ENCODE measurements at places on chromosomes 5 and 9.

DNA sequence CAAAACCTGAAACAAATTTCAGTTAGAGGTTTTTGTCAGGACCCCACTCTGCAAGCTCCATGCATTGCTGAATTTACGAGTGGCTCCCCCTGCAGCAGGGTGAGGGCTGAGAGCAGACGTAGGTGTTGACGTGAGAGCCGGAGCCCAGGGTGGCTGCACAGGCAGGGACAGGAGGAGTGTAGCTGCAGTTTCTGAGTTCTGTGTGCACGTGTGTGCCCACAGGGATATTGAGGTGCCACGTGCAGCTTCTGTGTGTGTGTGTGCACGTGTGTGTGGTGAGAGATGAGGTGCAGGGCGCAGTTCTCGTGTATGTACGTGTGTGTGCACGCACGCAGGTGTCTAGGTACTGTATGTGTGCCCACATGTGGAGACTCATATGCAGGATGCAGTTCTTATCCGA lies 14.6 kb downstream of the PLEKHG4B start:
- DNase-seq, result no peak

DNA sequence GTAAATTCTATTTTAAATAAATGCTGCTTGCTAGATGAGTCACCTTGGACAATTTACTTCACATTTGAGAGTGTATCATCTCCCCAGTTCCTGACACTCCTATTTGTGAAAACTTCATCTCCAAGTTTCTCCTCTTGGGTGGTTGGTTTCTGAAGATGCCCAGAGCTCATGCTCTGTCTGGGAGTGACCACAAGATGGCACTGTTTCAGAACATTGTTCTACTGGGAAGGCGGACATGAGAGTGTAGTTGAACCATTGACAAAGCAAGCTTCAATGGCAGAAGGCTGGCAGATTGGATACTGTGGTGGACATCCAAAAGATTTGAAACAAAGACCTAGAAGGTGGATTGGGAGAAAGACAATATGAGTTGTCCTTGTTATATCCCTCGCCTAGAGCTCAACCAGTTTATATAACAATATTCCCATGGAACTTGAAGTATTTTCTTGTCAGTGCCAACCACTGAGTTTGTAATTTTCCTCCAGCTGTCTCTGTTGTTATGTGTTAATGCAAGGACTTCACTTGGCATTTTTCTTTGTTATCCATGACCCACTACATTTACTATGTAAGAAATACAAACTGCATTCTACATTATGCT lies 234.3 kb upstream of the ANKH start:
- peak; percentile 6 for DNase-seq

GRCh38 chr5:168227001-168227400 lies 64.4 kb upstream of the WWC1 start:
- DNase-seq, result no peak

DNA sequence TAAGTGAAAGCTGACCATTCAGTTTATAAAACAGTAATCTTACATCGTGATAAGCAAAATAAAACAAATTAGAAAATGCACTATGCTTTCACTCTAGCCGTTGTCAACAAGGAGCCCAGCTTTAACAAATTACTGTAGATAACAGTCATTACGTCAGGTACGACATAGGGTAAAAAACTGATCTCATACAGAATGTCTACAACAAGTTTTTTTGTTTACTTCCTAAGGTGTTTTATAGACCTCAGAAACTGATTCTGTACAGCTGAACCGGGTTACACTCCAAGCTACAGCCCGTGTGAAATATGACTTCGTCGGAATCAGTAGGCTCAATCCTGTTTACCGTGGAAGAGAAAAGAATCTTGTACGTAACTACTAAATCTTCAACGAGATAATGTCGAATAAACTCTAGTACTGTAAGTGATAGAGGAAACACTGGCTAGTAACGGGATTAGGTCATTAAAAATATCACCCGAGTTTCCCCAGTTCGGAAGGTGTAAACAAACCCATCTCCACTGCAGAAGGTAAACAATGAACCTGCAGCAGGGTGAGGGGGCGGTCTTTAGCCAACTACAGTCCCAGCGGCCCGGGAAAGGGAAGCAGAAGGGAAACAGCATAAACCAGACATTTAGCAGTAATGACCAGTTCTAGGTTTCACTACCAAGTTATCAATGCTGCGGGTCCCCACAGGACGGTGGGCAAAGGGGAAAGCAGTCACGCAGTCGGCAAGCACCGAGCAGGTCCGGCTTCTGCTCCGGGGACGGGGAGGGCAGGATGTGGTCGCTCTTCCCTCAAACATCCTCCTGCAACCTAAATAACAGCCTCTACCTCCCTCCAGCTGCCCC lies 1.1 kb downstream of the RICTOR start:
- peak; percentile 82 for DNase-seq

DNA sequence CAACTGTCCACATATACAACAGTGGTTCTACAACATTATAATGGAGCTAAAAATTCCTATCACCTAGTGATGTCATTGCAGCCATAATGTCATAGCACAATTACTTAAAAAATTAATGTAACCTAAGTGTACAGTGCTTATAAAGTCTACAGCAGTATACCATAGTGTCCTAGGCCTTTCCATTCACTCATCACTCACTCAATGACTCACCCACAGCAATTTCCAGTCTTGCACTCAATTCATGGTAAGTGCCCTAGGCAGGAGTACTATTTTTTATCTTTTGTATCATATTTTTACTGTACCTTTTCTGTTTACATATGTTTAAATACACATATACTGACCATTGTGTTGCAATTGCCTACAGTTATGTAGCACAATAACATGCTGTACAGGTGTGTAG lies 9.6 kb upstream of the PUM3 start:
- no peak for DNase-seq

GRCh38 chr5:93267276-93267675 lies 313.7 kb downstream of the NR2F1-AS1 start:
- DNase-seq, result no peak

DNA sequence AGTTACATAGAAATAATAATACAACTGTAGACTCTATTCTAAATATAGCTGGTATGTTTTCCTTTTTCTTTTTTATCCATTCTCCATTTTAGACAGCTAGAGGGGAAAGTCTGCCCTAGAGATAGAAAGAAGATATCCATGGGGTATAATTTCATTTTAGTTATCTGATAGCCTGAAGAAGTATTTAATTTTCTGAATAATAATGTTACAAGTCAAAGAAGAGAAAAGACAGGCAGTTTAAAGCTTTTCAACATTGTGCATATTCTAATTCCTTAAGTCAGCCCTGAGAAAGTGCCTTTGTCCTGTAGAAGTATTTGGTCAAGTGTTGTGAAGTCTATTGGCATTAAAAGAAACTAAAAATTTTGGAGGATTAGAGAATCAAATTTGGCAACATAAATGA lies 2.5 kb upstream of the VCAN start:
- DNase-seq, result no peak

DNA sequence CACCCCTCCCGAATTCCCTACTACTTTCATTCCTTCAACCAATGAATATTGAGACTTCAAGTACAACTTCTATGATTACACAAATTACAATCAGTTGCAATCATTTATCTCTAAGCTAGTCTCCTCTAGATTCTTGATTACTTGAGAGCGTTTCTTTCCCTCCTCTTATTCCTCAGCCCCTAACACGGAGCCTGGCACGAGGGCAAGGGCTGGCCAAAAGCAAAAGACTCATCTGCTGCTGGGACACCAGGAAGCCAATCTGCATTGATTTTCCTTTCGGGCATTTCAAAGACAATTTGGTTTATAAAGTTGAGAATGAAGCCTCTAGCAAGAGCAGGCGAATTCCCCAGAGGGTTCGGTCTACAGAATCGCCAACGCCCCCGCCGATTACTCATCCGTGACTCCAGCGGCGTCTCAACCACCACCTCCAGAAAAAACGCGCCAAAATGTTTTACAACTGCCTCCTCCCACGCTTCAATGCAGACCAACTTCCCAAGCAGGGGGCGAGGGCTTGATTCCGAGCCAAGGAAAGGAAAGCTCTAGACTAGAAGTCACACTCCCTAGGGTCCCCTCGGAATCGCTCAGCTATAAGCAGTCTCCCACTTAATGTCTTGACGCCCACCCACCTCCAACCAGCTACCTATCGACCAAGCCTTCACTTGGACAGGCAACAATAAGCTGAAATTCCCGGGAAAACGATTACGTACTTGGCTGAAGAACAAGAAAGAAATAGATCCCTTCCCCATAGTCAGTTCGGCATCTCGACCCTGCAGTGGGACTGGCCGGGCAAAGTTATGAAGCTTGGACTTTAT lies 1.5 kb downstream of the PCSK1 start:
- DNase-seq, result no peak

DNA sequence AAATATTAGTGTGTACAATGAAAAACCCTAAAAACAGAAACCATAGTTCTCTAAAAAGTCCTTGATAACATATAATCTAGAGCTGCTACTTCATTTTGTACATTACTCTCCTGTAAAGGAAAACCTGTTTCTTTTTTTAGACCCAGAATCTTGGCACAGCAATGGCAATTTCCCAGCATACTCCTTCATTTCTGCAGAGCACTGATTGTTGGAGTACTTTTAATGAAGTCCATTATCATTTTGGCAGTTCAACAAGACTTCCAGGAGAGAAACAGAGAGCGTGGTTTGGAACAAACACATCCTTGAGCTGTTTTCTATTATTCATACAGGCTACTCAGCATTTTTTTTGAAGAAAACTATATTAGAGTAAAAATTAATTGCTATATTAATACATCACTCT lies 22.7 kb upstream of the MROH2B start:
- no peak for DNase-seq

- no peak for DNase-seq
These were observed 301.3 kb downstream of the PARP8 start for GRCh38 chr5:50967563-50968355.
